ENCODE measurements at places on chromosomes 1 and 21.

DNA sequence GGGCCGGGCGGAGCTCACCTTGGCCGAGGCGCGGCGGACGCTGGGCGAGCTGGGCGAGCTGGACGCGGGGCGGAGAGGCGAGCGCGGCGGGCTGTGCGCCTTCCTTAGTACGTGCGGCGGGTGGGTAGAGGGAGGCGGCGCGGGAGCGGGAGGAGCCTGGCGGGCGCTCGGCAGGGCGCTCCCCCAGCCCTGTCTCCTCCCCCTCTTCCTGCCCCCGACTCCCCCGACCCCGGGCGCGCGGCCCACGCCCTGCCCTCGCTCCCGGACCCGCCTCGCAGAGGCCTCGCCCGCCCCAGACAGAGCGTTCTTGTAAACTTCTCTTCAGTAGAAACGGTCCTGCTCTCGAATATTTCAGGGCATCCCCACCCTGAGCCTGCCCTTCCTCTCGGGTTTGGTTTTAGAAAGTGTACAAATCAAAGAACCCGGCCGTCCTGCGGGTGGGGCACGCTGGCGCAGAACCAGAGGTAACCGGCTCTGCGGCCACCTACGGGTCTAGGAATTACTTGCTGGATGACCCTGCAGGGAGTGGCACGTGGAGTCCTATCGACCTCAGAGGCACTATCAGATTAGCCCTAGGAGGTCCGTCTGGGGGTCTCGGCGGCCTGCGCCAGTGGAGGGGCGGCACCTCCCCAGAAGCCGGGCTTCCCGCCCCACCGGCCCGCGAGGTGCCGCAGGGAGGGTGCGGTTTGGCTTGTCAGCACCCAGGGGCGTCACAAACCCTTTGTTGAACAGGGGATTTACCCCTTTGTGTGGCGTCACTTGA, at the start of gene S100A10:
S100A10 (minus strand) TSS at position 126 of the 763 bp plus-strand sequence. CDS start 7,629 bp downstream, outside the sequence.
- DNase-seq: peak; percentile 33

DNA sequence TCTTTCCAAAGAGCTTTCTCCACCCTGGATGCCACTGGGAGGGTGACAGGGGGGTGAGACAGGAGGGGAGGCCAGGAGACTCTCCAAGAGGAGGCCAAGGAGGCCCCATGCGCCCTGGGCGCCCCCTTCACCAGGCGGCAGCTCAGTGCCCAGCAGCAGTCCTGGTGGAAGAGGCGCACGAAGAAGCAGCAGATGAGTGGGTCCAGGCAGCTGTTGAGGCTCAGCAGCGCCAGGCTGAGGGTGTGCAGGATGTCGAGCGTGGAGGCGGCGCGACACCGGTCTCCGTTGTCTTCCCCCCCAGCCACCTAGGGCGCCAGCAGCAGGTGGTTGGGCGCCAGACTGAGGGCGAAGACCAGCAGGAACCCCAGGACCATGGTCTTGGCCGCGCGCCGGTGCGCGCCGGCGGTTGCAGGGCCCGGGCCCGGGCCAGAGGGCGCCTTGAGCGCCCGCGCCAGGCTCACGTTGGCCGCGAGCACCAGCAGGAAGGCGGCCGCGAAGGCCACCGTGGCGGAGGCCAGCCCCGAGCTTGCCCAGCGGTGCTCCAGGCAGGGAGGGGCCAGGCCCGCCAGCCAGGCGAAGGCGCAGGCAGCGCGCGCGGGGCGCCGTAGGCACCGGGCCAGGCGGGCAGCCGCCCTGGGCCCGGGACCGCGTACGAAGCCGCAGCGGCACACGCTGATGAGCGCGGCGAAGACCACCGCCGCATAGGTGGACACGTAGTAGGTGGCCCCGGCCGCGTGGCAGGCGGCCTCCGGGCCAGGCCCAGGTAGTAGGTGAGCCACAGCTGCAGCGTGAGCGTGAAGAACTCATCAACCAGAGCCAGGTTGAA, 8.6 kb downstream of the TMEM35B start:
- DNase-seq: no peak

- DNase-seq: no peak
Measured at GRCh38 chr1:50332941-50333594, 90.2 kb downstream of the DMRTA2 start.

DNA sequence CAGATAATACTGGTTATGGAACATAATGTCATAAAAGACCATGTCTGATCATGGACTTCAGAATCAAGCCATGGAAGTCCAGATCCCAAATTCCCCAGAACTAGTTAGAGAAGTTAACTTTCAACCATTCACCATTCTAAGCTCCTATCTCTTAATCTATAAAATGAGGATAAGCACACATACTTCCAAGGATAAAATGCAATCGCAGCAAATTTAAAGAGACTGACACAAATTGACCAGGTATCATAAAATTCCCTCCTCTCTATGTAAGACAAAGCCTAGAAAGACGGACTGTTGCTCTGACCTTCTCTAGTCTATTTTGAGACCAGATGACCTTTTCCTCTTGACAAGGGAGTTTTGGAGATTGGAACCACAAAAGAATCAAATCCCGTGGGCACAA, 426.7 kb downstream of the PLPP3 start:
- DNase-seq: no peak

- no peak for DNase-seq
Measured at GRCh38 chr1:180157108-180157507, 2.4 kb downstream of the QSOX1 start.

DNA sequence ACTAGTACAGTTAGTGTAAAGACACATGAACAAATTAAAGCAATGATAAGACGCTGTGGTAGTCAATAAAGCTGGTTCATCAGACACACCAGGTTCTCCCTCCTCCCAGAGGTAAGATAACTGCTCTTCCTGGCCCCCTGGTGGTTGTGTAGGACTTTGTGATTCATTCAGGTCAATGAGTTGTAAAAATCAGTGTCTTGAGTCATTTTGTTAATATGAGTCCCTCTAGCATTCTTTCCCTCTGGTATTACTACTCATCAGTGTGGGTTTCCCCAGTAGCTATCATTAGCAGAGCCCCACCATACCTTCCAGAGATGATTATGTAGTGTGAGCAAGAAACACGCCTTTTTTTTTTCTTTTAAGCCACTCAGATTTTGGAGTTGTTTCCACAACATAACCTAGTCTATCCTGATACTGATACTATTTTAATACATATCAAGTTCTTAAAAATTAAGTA, 3.6 kb upstream of the SETDB1 start:
- peak; percentile 68 for DNase-seq

DNA sequence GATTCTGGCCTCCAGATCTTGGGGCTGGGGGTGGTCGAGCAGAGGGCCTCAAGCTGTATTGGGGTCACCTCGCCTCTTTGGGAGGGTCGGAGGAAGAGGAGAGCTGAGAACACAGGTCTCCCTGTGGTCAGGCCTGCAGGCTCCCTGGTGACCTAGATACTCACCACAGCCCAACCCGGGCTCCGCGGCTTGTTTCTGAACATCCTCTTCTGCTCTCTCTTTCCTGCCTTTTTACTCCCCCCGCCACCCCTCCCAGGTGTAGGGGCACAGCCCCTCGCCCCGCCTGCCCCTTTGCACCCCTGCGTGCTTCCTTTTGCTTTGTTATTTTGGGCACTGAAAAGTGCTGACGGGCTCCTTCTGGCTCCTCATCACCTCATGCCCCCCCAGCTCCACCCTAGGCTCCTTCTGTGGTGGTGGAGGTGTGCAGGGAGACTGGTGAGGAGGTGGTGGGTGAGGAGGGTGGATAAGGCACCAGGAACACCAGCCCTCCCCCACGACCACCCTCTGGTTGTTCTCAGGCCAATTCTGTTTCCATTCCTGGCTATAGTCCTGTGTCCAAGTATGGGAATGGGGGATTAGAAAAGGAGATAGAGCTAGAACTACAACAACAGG, 10.6 kb upstream of the LINGO4 start:
- DNase-seq: no peak

DNA sequence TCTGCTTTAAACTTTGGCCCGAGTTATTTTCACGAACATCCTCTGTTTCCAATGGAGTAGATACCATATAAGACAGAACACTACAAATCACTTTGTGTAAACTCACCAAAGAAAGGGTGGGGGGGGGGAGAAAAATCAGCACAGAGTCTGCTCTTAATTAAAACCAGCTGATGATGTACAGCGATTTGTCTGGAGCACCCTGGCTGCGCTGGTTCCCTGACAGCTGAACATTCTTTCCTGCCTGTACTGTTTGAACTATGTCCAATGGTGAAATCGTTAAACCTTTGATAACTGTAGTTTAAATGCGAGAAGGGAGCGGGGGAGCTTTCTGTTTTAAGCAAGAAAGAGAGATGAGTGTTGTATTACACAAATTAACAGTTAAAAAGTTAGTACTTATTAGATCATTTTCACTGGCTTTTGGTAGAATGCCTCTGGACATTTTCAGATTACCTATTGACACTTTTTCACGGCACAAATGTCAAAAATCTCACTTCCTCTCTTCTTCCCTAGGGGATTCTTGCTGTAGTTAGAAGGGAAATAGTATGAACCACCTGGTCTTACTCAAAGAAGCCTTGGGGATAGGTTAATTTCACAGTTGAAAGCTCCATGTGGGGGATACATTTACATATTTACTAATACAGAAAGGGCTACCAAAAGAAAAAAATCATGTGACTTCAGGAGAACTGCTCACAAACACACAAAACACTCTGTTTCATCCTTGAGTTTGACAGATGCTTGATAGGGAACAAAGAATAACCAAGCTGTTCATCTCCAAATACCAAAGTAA, 140.2 kb upstream of the RUNX1 start:
- DNase-seq: no peak

GRCh38 chr1:65310078-65310587, 790 bp downstream of the DNAJC6 start:
- DNase-seq: no peak

- DNase-seq: no peak
Measured at GRCh38 chr1:4786055-4786454, 131.6 kb downstream of the AJAP1 start.

GRCh38 chr1:71222668-71223067, 141.8 kb upstream of the ZRANB2 start:
- no peak for DNase-seq

DNA sequence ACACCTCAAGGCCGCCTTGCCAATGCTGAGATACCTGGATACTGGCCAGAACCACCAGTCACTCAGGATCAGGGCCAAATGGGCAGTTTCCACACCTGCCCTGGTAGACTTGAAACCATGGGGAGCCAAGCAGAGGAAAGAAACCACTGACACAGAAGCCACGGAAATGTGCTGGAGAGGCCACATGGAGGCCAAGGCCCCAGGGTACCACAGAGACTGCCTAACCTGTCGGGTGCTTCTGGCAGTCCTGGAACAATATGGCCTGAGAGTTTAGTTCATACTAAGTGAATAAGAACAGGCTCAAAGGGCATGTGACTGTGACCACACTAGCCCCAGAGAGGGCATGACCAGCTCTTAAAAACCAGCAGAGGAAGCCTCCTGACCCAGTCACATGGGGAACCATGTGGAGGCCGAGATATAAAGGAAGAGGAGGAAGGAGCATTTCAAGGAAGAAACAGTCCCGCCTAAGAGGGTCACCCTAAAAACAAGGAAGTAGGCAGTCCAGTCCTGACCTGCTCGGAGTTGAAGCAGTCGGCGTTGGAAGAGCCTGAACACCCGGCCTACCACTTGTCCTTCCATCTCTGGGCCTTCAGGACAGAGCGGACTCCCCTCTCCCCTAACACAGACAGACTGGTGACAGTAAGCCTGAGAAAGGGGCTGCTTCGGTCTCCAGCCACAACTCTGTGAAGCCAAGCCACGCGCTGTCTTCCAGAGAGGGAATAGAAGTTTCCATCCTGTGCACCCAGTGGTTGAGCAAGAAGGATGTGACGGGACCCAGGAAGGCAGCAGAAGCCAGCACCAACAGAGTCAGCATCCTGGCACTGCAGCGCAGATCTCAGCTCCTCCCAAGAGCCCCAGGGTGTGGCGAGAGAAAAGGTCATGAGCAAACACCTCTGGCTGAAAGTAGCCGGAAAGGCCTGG, at the start of gene DENND2D:
DENND2D (minus strand) TSS at position 766 of the 921 bp plus-strand sequence; CDS start at position 579, 187 bp downstream.
- peak; percentile 61 for DNase-seq

- no peak for DNase-seq
Measured at GRCh38 chr21:40853956-40854688, 7.2 kb upstream of the DSCAM start.

DNA sequence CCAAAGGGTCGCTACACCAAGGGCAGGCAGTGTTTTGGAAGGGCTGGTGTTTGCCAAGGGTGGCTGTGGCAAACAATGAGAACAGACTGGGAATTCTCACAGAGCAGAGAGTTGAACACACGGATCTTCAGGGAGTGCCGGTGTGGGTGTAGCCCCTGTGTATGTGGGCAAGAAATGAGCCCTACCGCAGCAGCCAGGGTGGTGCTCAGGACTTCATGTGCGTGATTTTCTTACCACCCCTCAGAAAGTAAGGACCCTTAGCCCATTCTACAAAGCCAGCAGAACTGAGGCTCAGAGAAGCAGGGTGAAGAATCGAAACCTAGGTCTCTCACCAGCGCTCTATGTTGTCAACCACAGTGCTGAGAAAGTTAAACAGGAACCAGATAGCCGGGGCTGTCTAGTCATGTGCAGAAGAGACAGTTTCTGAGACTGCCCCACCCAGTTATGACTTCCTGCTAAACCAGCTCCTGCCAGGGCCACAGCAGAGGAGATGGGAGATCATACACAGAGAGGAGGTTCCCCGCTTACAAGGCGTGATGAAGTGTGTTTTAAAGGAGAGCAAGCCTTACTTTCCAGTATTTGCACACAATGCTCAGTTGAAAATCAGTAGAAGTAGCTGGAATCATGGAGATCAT, 21.9 kb upstream of the MORC3 start:
- peak; percentile 38 for DNase-seq

DNA sequence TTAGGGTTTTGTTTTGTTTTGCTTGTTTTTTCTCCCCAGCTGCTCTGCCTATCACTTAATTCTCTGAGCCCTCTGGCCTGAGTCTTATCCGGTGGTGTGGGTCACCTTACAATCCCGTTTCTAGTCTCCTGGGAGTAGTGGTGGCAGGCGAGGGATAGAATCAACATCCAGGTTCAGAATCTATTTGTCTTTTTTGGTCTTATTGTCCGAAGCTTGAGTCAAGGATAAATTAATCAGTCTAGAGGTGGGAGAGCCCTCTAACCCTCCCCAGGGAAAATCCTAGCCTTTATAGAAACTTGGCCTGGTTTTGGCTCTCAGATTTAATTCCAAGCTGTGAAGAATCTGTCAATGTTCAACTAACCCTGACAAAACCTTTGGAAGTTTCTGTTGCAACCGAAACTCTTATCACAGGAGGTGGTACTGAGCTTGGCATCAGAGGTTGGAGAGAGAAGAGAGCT, 246.3 kb downstream of the FGGY start:
- DNase-seq: no peak

DNA sequence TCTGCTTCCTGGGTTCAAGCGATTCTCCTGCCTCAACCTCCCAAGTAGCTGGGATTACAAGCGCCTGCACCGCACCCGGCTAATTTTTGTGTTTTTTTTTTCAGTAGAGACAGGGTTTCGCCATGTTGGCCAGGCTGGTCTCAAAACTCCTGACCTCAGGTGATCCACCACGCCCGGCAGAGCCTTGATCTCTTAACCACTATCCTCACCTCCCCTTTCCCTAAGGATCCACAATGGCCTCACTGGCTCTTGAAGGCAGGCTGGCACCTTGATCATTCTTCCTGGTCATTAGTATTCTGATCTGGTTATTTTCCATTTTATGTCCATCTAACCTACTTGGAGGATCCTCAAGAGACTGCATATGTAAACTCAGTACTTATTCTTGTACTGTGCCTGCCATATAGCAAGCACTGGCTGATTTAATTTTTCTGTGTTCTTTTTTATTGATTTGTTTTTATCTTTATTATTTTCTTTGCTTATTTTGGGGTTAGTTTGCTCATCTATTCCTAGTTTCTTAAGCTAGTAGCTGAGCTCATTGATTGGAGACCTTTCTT, 6.3 kb downstream of the RCC1 start:
- no peak for DNase-seq
